Bone marrow (tissue), 2 donors: ENCODE measurements at places on chromosomes 5 and 9.

GRCh38 chr5:28542987-28543386, 1504.6 kb upstream of the CDH9 start:
- no peak for DNase-seq

DNA sequence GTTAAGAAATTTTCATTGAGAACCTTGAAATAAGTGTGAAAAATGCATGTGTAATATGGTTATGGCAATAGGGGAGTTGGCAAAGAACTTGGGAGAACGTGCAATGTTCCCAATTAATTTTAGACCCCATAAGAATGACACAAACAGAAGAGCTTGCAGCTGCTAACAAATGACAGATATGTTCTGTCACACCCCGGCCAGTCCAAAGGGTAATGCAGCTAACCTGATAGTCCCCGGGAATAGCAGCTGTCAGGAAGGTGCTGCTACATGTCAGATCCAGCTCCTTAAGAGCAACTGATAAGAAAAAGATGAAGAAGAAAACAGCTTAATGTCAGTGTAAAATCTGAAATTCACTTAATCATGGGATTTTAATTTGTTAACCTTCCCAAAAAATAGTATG, 30.4 kb downstream of the SEMA5A start:
- no peak for DNase-seq

DNA sequence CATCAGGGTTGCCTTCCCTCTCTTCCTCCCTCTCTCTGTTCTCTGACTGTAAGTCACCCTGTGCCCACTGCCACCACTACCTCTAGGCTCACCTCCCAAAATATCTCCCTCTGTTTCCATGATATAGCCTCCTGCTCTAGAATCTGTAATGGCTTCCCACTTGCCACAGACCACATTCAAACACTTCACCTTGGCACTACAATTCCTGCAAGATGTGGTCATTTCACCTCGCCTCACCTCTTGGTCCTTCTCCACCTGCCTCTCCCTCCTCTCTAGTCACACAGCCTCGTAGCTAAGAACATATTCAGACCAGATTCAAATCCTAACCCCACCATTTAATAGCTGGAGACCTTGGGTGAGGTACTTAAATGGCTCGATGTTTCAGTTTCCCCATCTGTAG, 56.9 kb downstream of the SERINC5 start:
- no peak for DNase-seq

DNA sequence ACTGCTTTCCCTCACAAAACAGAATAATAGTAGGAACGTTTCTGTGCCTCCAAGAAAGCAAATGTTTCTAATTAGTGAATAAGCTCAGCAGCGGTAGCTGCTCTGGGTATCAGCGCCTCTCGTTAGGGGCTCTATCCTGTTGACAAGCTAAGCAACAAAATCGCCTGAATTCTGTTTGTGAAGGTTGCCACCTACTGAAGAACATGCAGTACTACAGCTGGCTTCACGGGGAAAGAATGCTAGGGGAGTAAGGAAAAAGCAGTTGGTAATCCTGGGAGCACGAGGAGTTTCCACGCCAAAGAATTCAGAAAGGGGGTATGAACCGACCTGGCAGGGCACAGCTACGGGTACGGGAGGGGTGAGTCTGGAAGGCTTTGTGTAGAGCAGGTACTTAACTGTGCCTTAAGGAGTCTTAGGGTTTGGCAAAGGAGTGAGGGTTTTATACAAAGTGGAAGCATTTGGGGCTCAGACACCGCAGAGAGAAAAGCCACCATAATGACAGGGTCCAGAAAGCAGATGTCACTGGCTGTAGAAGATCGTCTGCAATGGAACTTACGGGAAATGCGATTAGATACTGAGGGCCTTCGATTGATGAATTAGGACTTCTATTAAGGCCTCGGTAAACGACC, 171.7 kb downstream of the TTC39B start:
- no peak for DNase-seq

GRCh38 chr5:55481293-55481855, 53.4 kb downstream of the PLPP1 start:
- DNase-seq, result no peak

GRCh38 chr9:112037281-112038016, 137.6 kb downstream of the SUSD1 start:
- no peak for DNase-seq

- no peak for DNase-seq
Measured at GRCh38 chr5:53067641-53068040, 41.9 kb downstream of the MOCS2 start.

GRCh38 chr5:88934439-88934838, 51.5 kb upstream of the MEF2C start:
- DNase-seq, result no peak

GRCh38 chr5:161744276-161744675, 58.8 kb downstream of the GABRA6 start:
- no peak for DNase-seq

GRCh38 chr5:107893642-107894041, 222.9 kb upstream of the EFNA5 start:
- no peak for DNase-seq

- DNase-seq, result no peak
Measured at GRCh38 chr9:82445556-82445955, 457.0 kb downstream of the SPATA31D1 start.

GRCh38 chr5:141740885-141741284, 58.9 kb upstream of the ARAP3 start:
- no peak for DNase-seq

DNA sequence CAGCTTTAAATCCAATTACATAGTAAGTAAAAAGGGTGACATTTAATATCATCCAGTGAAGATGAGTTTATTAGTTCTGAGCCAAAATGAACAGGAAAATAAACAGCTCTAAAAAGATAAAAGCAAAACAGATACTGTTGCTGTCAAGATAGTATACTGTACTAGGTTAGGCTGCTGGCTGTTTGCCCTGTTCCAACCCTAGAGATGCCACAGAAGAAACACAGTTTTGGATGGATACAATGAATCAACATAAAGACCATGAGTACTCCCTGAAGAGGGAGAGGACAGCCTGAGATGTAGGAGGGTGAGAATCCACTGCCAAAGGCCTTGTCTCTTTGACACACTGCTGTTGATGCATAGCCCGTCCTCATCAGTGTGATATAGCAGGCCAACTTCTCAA, 1302.7 kb downstream of the EFNA5 start:
- no peak for DNase-seq

DNA sequence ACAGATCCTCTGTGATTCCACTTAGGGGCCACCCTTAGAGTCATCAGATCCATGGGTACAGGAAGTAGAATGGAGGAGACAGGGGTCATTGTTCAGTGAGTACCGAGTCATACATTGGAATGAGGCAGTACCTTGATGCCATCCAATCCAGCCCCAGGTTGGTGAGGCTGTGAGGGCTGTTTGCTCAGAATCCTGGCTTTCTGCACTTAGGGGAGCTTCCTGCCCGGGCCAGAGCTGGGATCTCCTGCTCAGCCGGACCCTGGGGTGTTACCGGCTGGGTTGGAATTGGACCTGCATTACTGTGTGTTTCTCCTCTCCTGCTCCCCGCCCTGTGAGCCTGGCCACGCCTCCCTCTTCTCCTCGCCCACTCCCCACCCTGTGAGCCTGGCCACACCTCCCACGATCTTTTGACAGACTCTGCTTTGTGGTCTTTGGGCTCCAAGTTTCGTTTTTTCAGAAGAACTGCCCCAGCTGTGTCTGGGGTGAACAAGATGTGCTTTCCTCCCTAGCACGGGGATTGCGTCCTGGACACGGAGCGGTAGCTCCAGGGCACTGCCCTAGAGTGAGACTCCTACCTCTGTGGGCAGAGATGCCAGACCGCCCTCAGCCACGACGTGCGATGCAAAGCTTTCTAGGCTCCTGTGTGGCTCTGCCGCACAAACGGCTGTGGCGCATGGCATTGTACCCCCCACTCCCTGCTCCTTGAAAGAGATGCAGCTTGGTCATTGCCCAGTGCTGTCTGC, 15.4 kb downstream of the TRAF2 start:
- DNase-seq, result no peak

DNA sequence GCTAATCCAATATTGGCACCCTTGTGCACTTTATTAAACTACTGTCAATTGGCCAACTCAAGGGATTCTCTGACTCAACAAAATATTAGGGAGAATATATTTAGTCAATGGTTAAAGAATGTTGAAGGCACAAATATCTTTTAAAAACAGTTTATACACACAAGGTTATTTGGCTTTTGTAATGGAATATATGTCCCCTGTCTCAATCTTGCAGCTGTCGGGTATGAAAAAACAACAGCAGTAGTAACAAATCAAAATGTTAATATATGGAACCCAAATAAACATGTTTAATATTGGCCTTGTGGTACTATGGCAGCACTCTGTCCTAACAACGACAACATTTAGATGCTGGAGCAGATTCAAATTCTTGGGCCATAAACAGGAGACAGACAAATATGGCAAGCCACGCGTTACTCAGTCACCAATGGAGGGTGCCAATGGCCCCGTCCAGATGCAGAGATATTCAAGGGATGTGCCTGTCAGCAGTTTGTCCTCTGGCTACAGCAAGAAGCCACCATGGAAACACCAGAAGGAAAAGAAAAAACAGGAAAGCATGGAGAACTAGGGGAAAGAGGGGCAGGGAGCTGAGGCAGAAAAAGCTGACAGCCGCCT, 342.0 kb downstream of the NDUFS4 start:
- DNase-seq, result no peak

DNA sequence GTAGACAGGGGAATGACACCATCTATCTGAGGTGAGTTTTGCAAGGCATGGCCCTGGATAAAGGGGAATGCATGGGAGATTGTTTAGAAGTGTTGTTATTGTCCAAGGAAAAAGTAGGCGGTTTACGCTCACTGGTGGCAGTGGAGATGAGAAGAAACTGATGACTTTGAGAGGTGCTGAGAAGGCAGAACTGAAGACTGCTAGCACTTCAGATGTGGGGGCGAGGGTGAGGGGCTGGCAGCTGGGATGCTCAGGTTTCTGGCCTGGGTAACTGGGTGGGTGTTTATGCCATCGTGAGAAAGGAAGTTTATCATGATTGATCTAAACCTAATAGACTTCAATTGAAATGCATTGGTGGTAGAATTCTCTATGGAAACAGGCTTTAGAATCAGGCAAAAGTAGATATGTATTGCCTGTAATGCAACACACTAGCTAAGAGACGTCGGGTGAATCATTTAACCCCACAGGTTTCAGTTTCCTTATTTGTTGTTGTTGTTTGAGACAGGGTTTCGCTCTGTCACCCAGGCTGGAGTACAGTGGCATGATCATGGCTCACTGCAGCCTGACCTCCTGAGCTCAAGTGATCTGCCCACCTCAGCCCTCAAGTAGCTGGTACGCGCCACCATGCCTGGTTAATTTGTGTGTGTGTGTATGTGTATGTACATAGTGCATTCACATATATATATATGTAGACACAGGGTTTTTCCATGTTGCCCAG, 123.5 kb downstream of the SLC24A2 start:
- DNase-seq, result no peak

DNA sequence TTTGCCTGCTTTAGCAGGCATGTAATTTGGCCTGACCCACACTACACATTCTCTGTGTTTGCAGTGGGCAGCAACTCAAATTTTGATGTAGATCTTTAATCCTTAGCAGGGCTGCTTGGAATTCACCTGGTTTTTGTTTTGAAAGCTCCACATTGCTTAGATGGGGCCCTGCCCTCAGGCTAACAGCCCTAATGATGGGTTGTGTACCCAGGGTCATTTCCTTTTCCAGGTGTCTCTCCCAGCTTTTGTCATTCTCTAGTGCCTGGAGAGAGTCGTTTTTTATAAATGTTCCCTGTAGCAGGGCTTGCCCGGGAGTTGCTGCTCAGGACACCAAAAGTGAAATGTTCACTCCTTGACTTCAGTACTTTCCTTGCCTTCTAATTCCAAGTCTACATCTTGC, 126.3 kb downstream of the TRIO start:
- DNase-seq, result no peak

DNA sequence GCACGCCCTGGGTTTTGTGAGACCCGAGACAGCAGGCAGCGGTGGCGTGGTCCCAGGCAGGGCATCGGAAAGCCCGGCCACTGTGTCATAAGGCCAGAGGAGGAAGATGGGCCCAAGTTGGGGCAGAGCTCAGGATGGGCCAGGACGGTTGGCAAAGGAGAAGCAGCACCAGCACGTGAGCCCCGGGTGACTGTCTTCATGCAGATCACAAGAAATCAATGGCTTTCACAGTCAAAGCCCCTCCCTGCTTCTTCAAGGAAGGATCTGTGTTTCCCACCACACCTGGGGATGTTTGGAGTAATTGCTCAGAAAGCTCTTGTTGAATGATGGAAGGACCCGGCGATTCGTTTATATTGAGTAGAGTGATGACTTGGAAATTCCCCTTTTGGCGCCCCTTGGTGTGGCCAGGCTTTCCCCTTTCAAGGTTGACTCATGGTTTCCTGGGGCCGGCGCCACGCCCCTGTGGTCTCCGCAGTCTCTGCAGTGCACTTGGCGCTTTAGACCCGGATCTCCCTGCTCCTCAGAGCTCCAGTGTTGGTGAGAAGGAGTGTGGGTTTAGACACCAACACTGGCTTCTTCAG, 52.1 kb downstream of the IL31RA start:
- peak; percentile 38 for DNase-seq

DNA sequence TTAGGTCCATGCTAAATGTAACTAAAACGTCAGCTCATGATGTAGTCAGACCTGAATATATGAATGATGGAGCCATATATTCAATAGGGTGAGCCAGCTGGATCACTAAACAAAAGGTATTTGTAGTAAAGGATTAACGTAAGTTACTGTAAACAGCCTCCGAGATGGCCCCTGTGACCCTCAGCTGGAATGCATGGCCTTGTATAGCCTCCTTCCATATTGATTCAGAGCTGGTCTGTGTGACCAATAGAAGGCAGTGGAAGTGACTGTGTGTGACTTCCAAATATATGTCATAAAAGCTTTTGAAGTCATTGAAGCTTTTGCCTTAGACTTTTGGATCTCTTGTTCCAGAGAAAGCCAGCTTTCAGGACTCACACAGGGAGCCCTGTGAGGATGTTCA, 154.4 kb upstream of the CHD1 start:
- no peak for DNase-seq

DNA sequence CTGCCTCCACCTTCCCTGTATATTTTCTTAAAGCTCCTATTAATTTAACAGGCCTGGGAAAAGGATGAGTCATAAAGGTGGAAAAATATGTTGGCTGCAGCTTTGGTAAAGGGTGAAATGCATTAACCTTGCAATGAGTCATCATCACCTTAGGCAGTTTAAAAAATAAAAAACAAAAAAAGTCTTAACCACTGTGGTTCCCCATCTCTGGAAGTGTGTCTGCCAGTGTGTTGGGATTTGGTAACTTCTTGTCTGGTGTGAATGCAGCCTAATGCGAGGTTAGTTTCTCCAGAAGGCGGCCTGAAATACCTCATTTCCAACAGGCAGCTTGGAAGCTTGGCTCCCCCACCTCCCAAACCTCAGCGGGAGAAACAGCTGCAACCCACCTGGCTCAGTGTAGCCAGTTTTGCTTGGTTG, 265.3 kb upstream of the GAS1 start:
- no peak for DNase-seq

GRCh38 chr9:15299374-15299939, 7.6 kb downstream of the TTC39B start:
- no peak for DNase-seq
